Activated T-cell treated with anti-CD3 and anti-CD28 coated beads for 48 hours (primary cell): ENCODE measurements at places on chromosomes 13 and 19.

DNA sequence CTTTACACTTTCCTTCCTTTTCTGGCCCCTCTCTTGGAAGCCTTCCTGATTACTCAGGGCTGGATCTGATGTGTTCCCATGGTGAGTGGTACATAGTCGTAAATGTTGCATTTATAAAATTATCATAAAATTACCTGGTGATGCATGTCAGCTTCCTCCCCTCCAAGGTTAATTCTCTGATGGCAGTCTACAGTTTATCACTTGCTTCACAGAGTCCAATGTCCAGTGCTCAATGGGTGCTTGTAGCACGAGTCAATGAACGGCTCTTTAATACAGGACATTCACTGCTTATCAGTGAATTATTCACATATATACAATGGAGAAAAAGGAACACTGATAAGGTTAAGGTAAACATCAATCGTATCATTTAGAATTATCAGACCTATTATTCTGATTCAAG is 27.0 kb upstream of the OXGR1 start:
- no peak for DNase-seq

- no peak for DNase-seq
Observed at GRCh38 chr19:11475861-11476260, 5.0 kb downstream of the ELAVL3 start.

- no peak for DNase-seq
Observed at GRCh38 chr13:74838096-74838495, 643.9 kb downstream of the TBC1D4 start.

DNA sequence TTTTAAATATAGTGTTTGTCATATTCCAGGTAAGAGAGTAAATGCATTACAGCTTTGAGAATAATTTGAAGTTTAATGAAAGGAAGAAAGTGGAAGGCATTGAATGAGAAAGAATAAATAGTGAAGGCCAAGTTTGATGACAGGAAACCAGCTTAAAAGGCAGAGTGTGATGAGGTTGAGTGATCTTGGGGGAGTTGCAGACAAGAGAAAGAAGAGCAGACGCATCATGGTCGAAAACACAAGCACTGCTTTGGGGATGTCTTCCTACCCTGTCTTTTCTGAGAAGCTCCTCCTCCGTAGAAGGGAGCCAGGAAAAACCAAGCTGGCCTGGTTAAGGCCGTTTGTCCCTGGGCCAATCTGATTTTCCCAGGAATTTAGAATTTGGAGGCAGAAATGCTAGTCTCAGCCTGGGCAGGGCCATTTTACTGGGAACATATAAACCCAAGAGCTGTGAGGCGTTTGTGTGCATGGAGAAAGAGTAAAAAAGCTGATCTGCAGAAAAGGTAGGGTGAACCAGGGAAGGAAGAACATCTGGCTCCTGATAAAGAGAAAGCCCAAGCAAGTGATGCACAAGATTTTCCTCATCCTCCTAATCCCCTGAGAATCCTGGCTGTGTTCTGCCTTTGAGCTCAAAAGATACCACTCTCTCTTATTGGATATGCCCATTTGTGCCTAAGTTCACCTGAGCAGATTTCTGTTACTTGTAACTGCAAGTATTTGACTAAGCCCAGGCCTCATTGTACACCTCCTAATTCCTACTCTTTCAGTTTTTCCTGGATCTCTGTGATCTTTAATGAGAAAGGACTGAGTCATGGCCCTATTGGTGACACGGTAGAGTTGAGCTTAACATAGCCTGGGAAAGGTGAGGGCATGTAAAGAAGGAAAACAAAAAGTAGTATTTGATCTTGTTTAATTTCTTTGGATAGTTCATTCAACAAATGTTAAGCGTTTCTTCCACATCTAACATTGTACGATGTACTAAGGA is 80.0 kb downstream of the WDFY2 start:
- no peak for DNase-seq

DNA sequence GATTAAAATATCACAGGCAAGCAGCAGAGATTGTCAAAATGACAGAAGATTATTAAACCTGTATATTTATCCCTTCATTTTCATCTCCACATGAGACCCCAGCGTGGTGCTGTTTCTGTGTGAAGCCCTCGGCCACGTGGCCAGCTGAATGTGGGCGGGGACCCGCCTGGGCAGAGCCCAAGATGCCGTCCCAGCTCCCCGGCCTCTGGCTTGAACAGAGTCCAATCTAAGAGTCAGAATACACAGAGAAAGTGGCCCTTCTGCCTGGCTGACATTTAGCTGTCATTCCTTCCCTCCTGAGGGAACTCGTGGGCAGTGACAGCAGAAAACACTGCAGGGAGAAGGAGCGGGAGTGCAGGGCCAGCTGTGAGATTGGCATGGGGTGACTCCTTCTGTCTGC is 34.9 kb upstream of the UQCRFS1 start:
- DNase-seq = no peak

DNA sequence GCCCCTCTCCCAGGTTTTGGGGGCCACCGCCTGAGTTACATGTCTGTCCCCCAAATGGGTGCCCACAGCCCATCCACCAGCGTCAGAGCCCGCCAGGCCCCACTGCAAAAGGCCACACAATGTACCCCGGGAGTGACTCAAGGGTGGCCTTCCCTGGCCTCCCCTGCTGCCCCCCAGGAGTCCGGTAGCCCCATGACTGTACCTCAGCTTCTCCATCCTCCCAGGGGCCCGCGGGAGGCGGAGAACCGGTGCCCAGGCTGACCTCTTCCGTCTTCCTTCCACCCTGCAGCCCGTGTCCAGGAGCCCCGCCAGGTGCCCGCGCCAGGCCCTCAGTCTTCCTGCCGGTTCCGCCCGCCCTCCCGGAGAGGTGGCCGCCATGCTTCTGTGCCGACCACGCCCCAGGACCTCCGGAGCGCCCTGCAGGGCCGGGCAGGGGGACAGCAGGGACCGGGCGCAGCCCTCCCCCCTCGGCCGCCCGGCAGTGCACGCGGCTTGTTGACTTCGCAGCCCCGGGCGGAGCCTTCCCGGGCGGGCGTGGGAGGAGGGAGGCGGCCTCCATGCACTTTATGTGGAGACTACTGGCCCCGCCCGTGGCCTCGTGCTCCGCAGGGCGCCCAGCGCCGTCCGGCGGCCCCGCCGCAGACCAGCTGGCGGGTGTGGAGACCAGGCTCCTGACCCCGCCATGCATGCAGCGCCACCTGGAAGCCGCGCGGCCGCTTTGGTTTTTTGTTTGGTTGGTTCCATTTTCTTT is 10.3 kb downstream of the CBARP start:
- no peak for DNase-seq

- no peak for DNase-seq
Observed at GRCh38 chr13:97238432-97238831, 16.3 kb downstream of the MBNL2 start.

DNA sequence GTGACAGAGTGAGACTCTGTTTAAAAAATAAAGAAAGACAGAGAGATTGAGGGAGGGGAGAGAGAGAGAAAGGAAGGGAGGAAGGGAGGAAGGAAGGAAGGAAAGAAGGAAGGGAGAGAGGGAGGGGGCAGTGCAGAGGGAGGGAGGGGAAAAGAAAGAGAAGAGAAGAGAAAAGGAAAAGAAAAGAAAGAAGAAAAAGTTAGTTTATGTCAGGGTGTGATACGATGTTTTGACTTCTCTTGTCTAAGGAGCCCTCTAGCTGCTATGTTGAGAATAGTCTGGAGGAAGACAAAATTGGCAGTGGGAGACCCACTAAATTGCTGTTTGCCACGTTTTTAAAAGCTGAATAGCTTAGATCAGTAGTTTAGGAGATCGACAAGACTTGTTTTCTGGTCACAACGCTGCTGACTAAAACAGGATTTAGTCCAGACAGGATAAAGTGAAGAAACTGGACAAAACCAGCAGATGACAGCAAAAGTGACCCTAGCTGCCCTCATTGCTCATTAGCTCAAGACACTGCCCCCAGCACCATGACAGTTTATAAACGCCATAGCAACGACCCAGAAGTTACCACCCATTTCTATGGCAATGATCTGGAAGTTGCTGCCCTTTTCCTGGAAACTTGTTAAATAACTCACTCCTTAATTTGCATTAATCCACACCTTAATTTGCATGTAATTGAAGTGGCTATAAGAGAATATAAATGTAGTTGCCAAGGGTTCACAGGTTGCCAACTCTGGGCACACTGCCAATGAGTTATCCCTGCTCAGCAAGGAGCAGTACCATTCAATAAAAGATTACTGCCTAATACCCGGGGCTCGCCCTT is 11.1 kb downstream of the TEX101 start:
- no peak for DNase-seq

GRCh38 chr19:55451163-55451964 is 8.3 kb upstream of the SHISA7 start:
- no peak for DNase-seq

- no peak for DNase-seq
Observed at GRCh38 chr13:111913761-111914140, 153.2 kb upstream of the SOX1 start.

DNA sequence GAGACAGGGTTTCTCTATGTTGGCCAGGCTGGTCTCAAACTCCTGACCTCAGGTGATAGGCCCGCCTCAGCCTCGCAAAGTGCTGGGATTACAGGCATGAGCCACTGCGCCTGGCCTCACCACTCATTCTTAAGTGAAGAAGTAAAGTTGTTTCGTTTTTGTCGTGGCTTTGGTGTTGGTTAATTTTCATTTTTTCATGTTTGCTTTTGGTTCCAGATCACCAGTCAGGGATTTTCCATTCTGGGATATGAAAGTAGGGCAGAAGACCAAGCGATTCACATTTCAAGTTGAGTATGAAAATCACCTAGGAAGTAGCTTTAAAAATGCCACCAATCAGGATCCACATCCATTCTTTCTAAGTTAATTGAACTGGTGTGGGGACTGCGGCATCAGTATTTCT is 289.9 kb downstream of the DIAPH3 start:
- no peak for DNase-seq

DNA sequence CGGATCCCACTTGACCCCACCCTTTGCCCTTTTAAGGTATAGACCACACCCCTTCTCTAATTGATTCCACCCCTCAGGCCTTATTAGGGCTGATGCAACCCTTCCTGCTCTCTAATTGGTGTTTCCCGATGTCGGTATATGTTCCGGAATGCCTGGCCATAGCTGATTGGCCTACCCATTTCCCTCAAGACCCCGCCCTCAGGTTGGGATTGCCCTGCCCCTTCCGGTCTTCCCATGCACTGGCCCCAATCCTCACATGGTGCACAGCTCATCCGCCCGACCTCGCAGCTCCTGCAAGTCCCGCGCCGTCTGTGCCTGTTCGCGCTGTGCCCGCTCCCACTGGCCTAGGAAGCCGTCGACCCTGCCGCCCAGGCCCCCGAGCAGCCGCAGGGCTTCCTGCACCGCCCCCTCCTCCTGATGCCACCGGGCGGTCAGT is 18.1 kb downstream of the TSKS start:
- DNase-seq = no peak

- no peak for DNase-seq
Observed at GRCh38 chr13:70505809-70506208, 397.6 kb upstream of the KLHL1 start.

- no peak for DNase-seq
Observed at GRCh38 chr13:111129465-111130115, 14.5 kb downstream of the ARHGEF7 start.

DNA sequence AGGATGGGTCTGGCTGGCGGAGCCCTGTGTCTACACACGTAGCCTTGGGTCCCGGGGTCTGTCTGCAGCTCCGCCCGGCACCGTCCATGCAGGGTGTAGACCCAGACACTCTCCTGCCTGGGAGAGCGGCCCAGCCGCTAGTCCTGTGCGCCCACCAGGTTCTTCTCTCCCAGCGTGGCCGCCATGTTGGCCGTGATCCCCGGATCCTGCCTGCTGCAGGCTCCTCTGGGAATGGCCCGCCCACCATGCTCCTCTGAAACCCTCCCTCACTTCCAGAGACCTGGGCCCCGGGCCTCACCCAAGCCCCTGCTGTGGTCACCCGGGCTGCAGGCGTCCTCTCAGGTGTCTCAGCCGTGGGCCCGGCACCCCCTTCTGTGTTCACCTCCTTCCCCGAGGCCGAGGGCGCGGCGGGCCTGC is 57.7 kb upstream of the MCF2L start:
- DNase-seq = no peak

DNA sequence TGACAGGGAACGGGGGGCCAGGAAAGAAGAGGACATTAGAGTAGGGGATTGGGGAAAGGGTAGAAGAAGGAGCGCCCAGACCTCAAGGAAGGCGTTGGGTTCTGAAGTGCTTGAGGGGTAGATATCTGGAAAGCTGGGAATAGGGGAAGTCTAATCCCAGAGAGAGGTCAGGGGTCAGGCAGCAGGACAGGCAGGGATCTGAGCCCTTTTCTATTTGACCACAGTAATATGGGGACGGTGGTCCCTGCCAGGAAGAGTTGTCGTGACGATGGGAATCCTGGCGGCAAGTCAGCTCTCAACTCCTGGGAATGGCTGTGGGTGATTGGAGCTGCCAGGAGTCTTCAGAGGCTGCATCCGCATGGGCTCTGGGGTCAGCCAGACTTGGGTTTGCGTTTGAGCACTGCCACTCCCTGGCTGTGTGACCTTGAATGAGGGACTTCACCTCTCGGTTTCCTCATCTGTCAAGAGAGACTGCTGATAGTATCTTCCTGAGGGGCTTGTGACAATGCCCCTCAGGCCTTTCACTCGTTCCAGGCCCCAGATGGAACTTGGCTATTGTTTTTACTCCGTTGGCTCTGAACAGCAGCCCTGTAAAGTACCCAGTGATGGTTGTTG is 1.3 kb downstream of the AP2A1 start:
- DNase-seq = no peak

GRCh38 chr13:112731667-112732616 is 42.1 kb downstream of the ATP11A start:
- DNase-seq = no peak

DNA sequence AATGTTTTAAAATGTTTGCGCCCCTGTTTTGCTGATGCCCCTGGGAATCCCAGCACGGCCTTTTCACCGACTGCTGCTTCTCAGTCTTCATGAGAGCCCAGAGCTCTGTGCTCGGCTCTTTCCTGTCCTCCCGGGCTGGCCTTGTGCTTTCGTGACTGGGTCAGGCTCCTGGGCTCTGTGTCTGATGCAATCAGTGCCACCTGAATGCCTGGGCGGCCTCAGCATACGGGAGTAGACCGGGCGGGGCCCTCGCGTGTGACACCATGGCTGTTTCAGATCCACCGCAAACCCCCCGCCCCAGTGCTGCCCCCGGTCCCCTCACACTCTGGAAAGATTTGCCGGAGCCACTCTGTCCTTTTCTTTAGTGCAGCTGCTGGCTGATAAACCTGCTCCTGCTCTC is 21.4 kb downstream of the PABPC3 start:
- no peak for DNase-seq

DNA sequence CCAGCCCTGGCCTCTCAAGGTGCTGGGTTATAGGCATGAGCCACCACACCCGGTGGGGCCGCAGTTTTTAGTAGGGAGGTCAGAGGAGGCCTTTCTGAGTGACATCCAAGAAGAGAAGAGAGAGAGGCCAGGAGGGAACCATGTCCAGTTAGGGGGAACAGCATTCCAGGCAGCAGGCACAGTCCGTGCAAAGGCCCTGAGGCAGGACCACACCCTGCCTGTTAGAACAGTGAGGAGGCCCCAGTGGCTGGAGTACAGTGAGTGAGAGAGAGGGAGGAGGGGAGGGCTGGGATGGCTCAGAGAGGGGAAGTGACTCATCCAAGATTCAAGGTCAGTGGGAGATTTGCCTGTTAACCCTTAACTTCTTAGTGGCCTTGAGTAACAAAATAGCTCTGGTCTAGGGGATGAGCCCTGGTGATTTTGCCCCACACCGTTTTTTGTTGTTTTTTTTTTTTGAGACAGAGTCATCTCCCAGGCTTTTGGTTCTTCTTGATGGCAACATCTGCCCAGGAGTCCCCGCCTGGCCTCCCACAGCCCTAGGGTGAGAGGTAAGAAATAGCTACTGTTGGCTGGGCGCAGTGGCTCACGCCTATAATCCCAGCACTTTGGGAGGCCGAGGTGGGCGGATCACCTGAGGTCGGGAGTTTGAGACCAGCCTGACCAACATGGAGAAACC is 2.7 kb upstream of the PLIN3 start:
- peak; percentile 29 for DNase-seq
